Right kidney (tissue), 9 donors: ENCODE measurements at places on chromosomes 2 and 18.
A peak's percentile ranks its signal among the peaks of the same experiment; 100 is the strongest.

- no peak for DNase-seq
Observed at GRCh38 chr2:240511351-240512108, 46.3 kb downstream of the ANKMY1 start.

DNA sequence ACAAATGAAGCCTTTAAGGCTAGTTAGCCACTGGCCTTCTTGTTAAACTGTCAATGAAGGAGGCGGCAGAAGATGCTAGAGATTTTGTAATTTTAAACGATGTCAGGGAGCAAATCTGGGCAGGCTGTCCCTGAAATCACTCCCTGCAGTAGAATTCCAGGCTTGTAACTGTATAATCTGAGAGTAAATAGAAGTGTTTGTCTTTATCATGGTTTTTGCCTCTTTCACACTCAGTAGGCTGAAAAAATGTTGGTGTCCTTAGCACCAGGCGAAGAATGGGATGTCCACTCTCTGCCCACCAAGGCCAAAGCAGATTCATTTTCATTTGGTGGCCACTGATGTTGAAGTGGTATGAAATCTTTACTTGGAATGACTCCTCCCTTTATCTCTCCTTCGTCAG lies 136.9 kb upstream of the THSD7B start:
- DNase-seq, result no peak

DNA sequence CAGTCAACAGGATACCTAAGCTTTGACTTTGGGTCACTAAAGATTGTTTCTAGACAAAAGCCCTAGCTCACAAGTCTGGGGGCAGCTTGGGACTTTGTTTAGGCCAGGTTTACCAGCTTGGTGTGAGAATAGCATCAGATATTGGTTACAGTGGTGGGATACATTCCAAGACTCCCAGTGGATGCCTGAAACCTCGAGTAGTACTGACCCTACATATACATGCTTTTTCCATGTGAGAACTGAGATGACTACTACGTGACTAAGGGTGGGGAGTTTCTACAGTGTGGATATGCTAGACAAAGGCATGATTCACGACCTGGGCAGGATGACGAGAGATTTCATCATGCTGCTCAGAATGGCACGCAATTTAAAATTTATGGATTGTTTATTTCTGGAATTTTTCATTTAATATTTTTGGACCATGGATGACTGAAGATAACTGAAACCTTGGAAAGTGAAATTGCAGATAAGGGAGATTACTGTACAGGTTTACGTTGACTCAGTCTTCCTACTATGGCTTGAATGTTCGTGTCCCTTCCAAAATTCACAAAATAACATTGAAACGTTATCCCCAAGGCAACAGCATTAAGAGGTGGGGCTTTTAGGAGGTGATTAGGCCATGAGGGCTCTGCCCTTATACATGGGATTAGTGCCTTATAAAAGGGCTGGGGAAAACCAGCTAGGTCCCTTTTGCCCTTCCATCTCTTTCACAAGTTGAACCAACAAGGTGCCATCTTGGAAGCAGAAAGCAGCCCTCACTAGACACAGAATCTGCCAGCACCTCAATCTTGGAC lies 50.2 kb upstream of the CTAGE1 start:
- no peak for DNase-seq

DNA sequence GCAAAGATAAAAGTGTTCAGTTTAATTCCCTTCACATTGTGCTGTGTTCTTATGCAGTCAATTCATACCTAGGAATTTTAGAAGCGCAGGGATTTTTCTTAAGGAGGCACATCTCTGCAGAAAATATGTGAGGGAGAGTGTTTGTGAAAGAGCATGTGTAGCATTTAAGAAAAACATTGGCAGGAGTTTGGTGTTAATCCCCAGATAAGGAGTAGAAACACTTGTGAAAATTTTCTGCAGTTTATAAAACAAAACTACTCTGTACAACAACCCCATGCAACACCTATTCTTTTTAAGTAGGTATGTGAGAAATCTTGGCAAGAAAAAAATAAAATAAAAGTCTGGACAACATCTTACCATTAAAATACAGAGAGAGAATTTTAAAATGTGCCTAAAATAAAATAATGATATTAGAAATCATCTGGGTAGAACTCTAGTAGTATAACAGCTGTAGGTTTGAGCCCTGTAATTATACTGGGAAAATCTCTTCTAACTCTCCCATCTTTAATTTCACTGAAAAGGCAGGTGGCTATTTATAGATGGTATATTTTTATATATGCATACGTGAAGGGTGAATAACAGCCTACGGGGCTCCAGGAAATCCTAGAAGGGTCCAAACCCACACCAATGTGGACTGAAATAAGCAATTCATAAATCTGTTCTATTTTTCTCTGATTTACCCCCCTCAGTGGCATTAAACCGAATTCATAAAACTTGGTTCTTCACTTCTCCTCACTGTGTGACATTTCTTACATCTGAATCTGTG lies 6.6 kb downstream of the FZD7 start:
- DNase-seq, result no peak

- DNase-seq, result no peak
Observed at GRCh38 chr2:54546923-54547720, 91.0 kb downstream of the SPTBN1 start.

GRCh38 chr2:191894681-191895147 lies 47.8 kb upstream of the CAVIN2 start:
- no peak for DNase-seq

DNA sequence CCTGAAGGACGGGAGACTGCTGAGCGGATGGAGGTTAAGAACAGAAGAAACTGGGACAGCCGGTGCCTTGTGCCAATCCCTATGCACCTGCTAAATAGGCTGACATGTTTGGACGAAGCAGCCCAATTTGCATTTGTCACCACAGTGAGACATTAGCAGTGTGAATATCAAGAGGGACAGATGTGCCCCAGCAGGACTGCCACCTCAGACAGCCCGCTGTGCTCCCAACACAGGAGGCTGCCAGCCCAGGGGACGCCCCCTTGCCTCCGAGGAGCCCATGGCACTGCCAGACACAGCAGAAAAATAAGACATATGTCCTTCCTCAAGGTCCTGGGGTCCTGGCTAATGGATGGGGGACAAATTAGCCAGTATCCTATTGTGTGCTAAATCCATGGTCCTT lies 306.7 kb upstream of the POU3F3 start:
- no peak for DNase-seq

DNA sequence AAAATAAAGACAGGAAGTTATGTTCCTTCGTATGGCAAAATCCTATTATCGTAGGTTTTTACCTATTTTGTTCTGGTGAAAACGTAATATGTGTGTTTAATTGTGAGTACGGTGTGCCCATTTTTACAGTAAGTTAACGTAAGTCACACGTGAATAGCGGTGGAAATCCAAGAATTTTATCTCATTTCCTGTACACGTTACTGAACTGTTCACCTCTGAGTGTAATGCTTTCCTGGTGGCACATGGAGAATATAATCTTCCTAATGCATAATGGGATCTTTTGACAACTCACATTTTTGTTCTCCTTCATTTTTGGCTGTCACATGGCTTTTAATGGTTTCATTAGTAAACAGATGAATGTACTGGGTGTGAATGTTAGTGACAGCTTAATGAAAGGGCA lies 28.2 kb downstream of the BCL2L11 start:
- no peak for DNase-seq

DNA sequence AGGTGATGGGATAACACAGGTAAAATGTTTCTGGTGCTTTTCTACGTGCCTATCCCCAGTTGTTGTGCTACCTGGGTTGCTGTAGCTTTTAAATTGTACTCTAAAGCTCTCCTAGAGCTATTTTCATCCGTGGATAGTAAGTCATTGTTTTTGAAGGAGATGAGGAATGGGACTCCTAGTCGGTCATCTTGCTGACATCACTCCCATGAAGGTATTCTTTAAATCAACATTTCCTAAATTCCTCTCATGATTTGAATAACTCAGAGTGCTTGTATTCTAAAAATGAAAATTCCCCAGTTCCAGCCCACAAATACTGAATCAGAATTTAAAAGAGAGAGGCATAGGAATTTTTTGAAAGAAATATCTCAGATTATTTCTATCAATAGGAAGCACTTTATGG lies 44.3 kb downstream of the CCDC148 start:
- DNase-seq, result no peak

DNA sequence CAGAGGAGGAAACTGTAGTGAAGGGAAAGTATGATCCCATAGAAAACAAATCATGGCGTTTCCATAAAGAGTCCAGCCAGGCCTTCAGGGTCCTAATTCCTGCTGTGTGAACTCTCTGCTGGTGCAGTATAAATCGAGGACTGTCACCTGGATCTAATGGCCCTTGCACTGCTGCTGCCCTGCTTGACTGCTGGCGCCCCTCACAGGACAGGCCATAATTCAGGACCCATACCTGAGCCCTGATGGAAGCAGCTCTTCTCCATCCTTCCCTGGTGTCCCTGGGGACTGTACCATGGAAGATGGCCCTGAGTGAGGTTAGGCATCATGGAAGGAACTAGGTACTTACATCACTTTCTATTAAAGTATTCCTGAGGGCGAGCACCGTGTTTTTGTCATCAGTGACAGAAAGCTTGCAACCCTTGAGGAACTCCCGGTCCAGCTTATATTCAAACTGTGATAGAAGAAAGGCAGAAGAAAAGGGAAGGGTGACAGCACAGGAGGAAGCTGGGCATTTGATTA lies 116.9 kb downstream of the RIF1 start:
- no peak for DNase-seq

GRCh38 chr2:129775952-129776653 lies 203.4 kb upstream of the RAB6C start:
- no peak for DNase-seq

DNA sequence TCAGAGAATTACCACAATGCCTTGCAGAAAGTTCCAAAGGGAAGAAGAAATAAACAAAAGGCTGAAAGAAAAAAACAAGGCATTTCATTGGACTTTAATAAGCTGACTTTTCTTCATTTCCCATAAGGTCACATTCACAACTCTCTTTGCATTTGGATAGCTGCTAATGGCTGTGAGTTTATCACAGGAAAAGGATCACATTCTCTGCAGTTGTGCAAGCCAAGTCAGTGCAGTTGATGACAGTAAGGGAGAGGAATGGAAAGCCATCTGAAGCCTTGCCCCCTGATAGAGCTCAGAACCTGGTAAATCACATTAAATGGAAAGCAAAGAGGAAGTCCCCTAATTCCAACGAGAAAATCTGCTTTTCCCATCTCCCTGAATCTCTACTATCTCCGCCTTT lies 950.6 kb downstream of the CNTNAP5 start:
- no peak for DNase-seq

- DNase-seq, result no peak
Observed at GRCh38 chr18:4444306-4444705, 10.8 kb downstream of the DLGAP1 start.

DNA sequence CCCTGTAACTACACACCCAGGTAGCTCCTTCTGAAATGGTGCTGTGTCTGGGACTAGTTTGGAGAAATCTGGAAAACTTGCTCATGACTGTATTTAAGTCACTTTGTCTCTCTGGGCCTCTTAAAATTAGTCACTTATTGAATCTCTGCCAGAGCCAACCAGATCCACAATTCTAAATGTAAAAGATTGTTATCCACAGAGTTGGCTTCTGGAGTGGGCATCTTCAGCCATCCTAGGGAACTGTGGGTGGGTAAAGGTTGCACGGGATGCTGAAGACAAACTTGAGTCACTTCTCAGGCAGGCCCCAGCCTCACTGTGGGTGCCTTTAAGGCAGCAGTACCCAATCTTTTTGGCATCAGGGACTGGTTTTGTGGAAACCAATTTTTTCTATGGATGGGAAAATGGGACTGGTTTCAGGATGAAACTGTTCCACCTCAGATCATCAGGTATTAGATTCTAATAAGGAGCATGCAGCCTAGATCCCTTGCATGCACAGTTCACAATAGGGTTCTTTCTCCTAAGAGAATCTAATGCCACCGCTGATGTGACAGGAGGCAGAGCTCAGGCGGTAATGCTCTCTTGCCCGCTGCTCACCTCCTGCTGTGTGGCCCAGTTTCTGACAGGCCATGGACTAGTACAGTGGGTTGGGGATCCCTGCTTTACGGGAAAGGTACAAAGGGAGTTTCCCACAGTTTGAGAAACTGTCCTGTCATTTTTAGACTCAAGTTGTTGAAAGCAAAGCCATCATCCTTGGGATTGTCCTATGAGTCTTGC lies 98.3 kb upstream of the SPRED2 start:
- DNase-seq, result no peak

DNA sequence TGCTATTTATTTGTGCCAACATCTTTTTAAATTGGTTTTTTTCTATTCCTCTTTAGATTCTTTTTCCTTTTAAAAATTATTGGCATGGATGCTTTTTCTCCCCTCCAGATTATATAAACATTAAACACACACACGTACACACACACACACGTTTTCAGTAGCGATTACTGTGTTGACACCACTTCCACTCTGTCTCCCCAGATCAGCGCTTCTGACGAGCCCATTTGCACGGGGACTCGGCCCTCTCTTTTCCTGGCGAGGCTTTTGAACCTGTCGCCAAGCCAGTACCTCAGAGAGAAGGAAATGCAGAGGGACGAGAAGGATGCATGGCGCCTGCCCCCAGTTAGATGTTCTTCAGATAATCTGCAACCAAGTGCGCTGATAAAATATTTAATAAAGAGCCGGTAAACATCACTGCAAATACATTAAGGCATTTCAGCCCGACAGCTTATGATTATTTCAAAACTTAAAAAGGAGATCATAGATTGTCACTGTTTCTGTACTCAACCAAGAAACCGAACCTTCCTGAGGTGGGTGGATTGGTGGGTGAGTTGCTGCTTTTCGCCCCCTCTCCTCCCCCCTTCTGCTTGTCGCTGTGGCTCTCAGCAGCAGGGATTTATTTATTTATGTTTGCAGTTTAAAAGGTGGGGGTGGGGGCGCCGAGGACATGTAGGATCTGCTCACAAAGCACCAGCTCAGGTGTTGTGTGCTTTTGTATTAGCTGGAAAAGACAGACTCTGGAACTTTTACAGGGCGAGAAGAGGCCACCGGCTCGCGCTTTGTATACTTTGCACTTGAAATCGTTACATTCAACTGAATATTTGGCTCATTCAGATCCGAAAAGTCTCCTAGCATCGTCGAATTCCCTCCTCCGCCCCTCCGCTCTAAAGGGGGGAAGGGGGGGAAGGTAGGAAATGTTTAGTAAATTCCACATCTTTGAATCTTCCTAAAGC lies 787 bp upstream of the TBR1 start:
- DNase-seq, result peak; percentile 58
